ENCODE measurements at places on chromosomes 7 and 10.
A peak's percentile ranks its signal among the peaks of the same experiment; 100 is the strongest.

DNA sequence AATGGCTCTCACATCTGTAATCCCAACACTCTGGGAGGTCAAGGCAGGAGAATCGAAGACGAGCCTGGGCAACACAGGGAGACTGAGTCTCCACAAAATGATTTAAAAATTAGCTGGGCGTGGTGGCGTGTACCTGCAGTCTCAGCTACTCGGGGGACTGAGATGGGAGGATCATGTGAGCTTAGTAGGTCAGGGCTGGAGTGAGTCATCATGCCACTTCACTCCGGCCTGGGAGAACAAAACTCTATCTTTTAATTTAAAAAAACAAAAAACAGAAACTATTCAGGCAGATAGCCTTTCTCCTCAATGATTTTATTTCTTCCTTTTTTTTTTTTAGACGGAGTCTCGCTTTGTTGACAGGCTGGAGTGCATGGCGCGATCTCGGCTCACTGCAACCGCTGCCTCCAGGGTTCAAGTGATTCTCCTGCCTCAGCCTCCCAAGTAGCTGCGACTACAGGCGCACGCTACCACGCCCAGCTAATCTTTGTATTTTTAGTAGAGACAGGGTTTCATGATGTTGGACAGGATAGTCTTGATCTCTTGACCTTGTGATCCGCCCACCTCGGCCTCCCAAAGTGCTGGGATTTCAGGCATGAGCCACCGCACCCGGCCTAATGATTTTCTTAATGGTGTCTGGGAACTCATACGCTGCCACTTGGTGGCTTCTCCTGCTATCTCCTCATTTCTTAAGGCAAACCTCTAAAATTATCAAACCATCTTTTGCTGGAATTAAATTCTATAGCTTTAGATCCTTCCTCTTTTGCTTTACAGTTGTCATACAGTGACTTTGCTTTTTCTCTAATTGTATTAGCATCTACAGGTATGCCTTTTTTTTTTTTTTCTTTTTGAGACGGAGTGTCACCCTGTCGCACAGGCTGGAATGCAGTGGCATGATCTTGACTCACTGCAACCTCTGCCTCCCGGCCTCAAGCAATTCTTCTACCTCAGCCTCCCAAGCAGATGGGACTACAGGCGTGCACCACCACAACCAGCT lies 22.9 kb downstream of the SRPK2 start:
- no peak for DNase-seq

DNA sequence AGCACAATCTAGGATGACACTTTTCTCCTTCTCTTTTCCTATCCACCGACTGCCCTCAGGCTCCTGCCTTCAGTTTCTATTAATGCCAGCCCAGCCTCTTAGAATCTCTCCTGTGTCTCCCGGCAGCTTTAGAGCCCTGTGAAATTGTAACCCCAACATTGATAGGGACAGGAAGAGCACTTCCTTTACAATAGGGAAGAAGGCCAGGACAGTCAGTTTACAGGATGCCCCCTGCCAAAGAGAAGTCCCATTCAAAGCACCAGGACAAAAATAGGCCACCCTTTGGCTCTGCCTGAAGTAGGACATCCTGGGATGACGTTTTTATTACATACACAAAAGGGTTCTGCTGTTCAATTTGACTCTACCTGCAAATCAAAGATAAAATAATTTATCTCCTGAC lies 64.7 kb upstream of the ANK3 start:
- DNase-seq, result no peak

DNA sequence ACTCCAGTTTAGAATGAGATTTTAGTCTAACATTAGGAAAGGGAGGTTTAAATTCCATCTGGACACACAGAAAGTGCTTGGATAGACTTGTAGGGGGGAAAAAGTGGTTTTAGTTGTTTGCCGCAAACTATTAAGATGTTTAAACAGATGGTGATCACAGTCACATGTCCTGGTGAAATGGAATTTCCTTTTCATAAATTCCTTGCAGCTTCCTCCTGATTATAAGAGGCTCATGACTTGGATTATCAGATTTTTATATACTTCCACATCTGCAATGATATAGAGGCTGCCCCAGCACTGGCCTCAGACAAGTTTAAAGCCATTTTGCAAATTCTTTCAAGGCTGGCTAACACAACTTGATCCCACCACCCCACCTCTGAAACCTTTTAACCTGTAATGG lies 106.4 kb upstream of the ARMC3 start:
- DNase-seq, result no peak

DNA sequence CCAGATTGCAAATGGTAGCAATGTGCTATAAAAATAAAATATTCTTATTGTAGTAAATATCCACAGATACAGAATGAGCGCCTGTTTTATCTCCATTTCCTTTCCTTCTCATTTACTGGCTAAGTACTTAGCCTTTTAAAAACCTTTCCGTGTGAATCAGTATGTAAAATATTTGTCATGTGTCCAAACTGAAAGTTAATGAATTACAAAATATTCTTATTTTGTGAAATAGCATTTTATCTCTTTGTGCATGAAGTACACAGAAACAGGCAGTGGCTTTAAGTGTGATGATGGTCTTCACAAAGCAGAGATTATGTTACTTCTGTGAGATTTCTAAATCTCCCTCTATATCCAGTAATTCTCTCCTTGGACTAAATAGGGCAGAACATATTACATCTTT lies 56.7 kb upstream of the KIAA1217 start:
- DNase-seq, result no peak

- DNase-seq, result no peak
Measured at GRCh38 chr7:157465891-157466866, 129.4 kb downstream of the DNAJB6 start.

GRCh38 chr10:33093362-33093761 lies 135.3 kb upstream of the ITGB1 start:
- DNase-seq, result no peak

DNA sequence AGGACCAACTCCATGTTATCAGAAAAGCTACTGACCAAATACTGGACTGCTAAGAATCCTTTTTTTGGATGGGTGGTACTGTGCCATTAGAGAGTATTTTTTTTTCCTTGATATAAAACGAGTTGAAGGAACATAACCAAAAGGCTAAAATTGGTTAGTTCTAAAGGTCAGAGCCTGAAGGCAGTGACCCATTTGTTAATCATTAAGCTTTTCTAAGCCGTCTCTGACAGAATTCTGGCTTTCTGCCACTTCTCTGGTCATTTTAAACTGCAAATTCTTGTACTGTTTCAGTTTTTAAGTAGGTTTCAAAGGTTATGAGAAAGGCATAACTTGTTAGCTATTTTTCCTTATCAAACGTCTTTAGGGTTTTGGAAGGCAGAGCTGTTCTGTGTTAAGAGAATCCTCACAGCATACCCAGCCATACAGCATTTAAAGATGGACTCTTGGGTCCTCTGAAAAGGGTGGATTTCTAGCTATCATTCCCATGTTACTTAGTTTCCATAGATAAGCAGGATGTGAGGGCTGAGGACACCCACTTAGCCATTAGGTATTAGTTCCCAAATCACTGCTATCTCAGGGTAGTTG lies 196.8 kb downstream of the RNLS start:
- no peak for DNase-seq

- no peak for DNase-seq
Measured at GRCh38 chr7:152596824-152597223, 79.1 kb downstream of the XRCC2 start.

DNA sequence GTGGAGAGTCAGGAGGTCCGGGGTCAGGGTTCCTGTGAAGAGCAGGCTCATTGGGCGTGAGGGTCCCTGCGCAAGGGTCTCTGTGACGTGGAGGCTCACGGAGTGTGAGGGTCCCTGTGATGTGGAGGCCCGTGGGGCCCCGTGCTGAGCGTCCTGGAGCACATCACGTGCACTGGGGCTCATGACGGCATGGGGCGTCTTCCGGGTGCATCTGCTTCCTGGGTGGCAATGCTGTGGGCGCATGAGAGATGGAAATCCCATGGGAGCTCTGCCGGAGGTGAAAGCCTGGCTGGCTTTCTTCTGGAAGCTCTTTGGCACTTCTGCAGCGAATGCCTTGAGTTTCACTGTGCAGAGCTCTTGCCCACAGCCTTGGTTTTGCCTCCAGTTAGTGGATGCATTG lies 71.4 kb downstream of the WDR37 start:
- DNase-seq, result no peak

- DNase-seq, result no peak
Measured at GRCh38 chr7:72540106-72540611, 128.0 kb upstream of the CALN1 start.

GRCh38 chr7:108454317-108454673 lies 1.9 kb downstream of the NRCAM start:
- DNase-seq, result no peak

DNA sequence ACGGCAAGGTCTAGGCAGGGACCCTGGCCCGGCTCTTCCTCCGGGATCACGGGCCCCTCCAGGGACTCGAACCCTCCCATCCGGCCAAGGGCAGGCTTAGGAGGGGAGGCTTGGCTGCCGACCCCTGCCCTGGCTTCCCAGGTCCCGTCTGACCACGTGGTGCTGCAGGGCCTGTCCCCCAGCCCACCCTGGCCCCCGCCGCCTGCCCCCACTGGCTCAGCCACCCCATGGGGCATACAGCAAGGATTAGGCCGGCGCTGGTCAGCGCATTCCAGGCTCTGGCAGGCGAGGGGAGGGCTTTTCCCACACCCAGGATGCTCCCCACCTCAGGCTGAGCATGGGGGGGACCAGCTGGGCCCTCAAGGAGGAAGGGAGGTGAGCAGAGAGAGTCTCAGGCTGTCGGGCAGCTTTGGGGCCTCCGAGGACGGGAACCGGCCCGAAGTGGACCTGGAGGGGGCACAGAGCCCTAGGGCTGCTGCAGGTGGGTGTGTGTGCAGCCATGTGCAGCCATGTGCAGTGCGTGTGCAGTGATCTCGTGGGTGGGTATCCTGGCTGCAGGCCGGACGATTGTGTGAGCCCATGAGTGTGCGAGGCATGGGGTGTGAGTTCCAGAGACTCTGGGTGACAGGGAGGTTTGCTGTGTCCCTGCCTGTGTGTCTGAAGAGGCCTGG lies 713 bp upstream of the GRIFIN start:
- no peak for DNase-seq

DNA sequence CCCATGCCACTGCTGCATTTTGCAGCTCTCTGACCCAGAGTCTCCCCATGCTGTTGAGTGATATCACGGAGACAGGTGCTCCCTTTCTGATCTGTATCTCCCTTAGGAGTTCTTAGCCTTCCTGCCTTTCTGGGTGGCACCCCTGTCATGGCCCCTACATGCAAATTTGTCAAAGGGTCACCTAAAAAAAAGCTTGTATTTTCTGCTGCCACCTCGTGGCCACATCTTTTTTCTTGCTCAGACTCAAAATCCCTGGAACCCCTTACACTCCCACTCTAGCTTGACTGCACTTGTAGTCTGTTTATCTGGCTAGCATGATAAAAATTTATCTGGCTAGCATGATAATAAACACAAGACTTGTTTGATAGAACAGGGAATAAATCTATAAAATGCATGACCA lies 809.1 kb downstream of the SORCS1 start:
- DNase-seq, result no peak

GRCh38 chr10:122158362-122158761 lies 112.7 kb upstream of the BTBD16 start:
- no peak for DNase-seq

DNA sequence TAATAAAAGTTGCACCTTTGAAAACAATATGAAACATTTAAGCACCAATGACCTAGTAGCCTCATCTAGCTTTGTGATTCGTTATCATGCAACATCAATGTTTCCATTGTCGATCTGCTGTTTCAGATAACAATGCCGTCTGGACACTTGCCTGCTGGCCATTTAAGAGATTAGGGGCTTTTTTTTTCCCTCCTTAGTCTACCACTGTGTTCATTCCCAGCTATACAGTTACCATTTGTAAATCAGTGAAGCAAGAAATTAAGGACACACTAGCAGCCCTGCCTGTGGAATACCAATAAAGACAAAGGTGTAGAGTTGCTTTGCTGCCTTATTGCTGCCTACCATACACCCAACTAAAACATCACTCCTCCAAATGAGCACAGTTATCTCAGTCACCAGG lies 37.6 kb upstream of the MYO3A start:
- peak; percentile 10 for DNase-seq

- DNase-seq, result no peak
Measured at GRCh38 chr7:35785250-35785649, 15.6 kb upstream of the SEPTIN7 start.

GRCh38 chr10:110967009-110967630 lies 47.7 kb downstream of the SHOC2 start:
- DNase-seq, result no peak

DNA sequence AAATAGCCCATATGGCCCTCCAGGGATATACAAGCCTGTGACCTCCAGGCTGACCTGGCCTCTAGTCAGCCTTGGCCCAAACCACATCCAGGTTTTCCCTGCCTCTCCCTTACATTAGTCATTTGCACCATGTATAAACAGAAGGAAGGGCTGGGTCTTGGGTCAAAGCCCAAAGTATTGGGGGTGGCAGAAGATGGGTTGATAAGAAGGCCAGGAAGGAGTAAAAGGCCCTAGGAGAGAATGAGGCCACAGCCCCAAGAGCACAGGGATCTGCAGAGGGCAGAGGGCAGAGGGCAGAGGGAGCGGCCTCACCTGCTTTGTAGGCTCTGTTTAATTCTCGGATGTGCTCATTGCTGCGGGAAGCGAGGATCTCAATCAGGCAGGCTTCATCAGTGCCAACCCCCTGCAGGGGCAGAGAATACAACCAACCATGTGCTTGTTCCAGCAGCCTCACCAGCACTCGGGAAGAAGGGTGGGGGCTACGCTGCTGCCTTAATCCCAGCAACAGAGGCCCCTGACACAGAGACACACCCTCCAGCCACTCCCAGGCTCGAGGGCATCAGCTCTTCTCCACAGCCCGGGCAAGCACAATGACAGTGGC lies 31.3 kb downstream of the PLAC9 start:
- no peak for DNase-seq

DNA sequence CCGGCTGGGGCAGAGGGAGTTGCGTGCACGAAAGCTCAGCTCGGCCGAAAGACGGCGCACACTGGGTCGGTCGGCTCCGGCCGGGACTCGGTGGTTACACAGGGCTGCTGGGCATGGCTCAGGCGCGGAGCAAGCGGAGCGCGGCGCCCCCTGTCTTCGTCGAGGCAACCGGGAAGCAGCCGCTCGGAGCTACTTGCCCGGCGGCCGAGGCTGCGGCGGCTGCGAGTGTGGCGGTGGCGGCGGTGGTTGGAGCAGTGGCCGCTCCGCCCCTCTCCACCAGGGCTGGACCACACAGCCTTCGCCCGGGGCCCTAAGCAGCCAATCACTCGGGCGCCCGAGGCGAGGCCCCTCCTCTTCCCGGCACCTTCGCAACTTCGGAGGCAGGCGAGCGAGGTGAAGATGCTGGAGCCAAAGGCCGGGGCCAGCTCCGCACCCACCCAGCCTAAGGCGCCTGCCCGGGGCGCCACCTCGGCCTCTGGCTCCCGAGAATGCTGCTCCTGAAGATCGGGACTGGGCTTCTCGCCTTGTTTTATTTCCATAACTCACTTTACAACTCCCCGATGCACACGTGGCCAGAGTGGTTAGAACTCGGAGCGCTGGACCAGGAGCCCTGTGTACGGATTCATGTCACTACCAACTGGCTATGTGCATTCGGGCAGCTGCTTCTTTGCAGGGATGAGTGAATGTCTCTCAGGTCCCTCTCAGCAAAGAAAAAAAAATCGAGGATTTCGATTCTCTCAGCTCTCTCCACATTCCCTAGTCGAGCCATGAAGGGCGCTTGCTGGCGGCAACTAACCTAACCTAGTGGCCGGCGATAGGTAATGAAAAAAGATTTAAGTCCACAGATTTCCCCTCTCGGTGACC lies at the start of gene TLL2:
TLL2 (minus strand) TSS at position 229 of the 864 bp plus-strand sequence. CDS start 241 bp downstream, outside the sequence.
- peak; percentile 81 for DNase-seq
